Astrocyte (in vitro differentiated cells and primary cell): ENCODE measurements at places on chromosomes 3 and 15. TPM values are rescaled to one million over a fixed set of nuclear protein-coding genes. Genes with fewer than 3 reads are reported as not detected.
A peak's percentile ranks its signal among the peaks of the same experiment; 100 is the strongest.

DNA sequence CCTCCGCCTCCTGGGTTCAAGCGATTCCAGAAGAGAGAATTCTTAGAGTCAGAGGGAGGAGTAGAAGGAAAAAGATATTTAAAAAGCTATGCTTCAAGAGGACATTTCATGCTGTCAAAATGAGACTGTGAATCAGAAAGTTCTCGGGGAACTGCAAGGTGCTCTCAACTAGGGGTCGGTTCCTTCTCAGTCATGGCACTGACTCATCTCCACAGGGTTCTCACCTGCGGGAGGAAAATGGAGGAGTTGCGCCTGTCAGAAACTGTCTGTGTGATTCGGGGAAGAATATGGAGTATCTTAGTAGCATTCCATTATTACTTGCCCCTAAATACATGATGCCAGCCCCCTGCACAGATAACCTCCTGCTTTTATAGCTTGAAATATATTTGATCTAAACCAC lies 47.4 kb downstream of the APH1B start:
- H3K4me3 ChIP-seq: no peak overlapping the region
- DNase-seq: no peak
- peaks cover 5% of the 10 kb centered on the region for H3K36me3 ChIP-seq
- no peaks in the 10 kb centered on the region for H3K27me3 ChIP-seq
- H3K4me1 ChIP-seq: peaks cover 5% of the 10 kb centered on the region

- no peaks in the 10 kb centered on the region for H3K27me3 ChIP-seq
- DNase-seq: no peak
- H3K27ac ChIP-seq: no peak overlapping the region
- no peaks in the 10 kb centered on the region for H3K36me3 ChIP-seq
Observed at GRCh38 chr3:32275506-32275905, 37.0 kb downstream of the CMTM8 start.

ILDR1 gene
- total RNA-seq: not detected in 2 replicates

HES1 gene
- 44.6 and 46.5 TPM in 2 replicates for total RNA-seq

DNA sequence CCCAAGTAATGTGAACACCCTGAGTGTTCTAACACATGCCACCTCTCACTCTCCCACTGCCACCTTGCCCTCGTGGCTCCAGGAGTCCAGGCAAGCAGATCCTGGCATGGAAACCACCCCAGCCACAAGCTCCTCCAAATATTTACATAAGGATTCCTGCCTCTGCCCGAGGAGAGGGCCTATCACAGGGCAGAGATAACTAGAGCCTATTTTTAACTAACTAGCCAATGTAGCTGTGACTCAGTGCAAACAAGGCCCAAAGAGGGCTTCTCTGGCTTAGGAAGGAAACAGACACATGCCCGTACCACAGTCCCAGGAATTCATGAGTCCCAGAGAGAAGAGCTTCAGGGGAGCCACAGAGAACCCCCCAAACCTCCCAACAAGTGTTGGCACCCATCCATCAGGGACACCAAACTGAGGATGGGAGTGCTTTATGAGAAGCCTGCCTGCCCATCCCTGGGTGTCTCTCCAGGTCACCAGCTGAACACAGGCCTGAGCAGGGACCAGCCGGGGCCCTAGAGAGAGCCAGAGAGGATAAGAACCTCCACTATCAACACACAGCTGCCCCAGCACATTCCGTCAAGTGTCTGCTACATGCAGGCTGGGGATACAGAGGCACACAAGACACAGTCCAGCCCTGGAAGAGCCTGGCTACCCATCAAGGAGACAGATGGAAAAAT lies 9.2 kb downstream of the FYCO1 start:
- no peaks in the 10 kb centered on the region for H3K27me3 ChIP-seq
- peaks cover 44% of the 10 kb centered on the region for H3K4me1 ChIP-seq
- H3K36me3 ChIP-seq: peaks cover 3% of the 10 kb centered on the region
- H3K27ac ChIP-seq: peak overlapping the region; percentile 93

SLC51A gene
- not detected in 2 replicates for total RNA-seq

DNA sequence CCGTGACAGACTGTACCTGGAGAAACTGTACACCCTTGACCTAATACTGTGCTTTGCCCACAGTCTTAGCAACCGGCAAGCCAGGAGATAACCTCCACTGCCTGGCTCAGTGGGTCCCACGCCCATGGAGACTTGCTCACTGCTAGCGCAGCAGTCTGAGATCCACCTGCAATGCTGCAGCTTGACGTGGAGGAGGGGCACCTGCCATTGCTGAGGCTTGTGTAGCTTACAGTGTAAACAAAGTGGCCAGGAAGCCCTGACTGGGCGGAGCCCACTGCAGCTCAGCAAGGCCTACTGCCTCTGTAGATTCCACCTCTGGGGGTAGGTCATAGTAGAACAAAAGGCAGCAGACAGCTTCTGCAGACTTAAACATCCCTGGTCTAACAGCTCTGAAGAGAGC lies 189.3 kb downstream of the EDEM1 start:
- DNase-seq: no peak
- H3K27ac ChIP-seq: no peak overlapping the region
- H3K27me3 ChIP-seq: no peaks in the 10 kb centered on the region
- H3K4me1 ChIP-seq: no peaks in the 10 kb centered on the region

GRCh38 chr3:105177576-105177975 lies 189.1 kb upstream of the ALCAM start:
- H3K36me3 ChIP-seq: no peaks in the 10 kb centered on the region
- H3K27me3 ChIP-seq: no peaks in the 10 kb centered on the region
- H3K27ac ChIP-seq: no peak overlapping the region
- no peak for DNase-seq
